Activated T-cell treated with anti-CD3 and anti-CD28 coated beads, Interleukin-2, amount 50 U/mL, for 72 hours (primary cell): ENCODE measurements at places on chromosomes 2 and 18.

- no peak for DNase-seq
Measured at GRCh38 chr2:155099784-155100183, 401.3 kb downstream of the KCNJ3 start.

GRCh38 chr2:3430172-3430571, 50.7 kb downstream of the TRAPPC12 start:
- DNase-seq: no peak

- no peak for DNase-seq
Measured at GRCh38 chr2:123528996-123529707, 495.9 kb upstream of the CNTNAP5 start.

DNA sequence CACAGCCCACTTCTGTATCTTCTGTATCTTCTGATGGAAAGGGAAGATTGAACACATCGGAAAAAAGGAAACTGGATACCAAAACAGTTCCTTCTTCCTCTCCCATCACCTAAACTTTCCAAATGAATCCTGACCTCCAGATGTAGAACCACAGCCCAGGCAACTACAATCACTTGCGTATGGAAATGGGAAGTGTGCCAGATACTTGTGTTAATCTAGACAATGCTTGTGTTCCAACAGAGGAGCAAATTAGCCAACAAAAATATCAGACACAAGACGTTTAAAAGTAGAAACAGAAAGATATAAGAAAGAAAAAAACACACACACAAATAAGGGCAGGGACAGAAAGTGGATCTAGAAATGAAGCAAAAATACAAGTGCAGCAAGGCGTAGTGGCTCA, 31.4 kb upstream of the DUSP2 start:
- DNase-seq: no peak

DNA sequence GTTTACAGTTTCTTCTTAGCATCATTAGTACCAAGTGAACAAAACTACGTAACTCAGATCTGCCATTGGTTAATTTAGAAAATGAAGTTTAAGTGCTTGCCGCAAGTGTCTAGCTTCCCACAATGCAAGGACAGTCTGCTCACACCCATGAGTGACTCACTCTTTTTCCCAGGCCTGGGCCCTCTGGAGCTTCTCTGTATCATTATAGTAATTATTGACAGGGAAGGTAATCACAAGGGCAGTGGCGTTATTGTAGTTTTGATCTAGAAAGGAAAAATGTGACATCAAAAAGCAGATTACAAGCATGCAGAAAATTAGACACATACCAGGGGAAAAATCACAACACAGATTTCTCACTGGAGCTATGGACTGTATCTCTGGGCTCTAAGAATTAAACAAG, 38.5 kb downstream of the NPC1 start:
- no peak for DNase-seq

DNA sequence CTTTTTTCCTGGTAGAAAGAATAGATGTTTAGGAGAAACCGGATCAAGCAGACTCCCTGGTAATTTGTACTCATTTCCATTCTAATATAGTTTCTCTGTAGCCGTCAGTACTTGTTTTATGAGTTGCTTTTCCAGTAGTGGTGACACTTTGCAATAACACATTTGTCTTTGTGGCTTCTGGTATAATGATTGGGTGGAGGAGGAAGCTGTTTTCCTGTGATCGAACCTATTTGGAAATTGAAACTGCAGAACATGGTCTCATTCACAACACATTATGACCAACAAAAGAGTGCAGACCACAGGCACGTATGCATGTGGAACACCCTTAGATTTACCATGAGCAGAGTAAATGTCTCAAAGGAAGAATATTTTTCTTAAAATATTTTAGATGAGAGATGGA, 7.6 kb upstream of the SERPINB12 start:
- DNase-seq: no peak

- DNase-seq: no peak
Measured at GRCh38 chr18:13793819-13794218, 30.1 kb upstream of the MC5R start.

DNA sequence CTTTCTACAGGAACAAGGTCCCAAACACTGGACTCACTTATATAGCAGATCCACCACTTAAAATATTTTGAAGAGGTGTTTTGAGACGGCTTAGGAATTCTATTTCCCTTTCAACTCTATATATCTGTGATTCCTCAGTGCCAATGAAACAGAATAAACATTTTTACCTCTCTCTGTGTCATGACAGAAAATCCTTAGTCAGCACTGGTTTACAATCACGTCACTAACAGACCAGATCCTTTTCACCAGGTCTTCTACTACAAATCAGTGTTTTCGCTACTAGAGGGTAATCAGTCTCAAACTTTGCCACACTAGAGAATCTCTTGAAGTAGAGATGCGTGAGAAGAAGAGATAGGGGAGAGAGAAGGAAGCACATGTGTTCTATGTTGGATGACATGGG, 325.6 kb downstream of the SS18 start:
- no peak for DNase-seq

GRCh38 chr18:31429623-31430022, 17.9 kb upstream of the DSG3 start:
- no peak for DNase-seq
